Stimulated activated CD4-positive, alpha-beta T cell treated with anti-CD3 and anti-CD28 coated beads, TNF-alpha, amount 100 ng/mL, for 4 hours (primary cell): ENCODE measurements at places on chromosomes 12 and 14.

GRCh38 chr12:49126852-49127763 is 4.1 kb downstream of the TUBA1B start:
- DNase-seq, result no peak

DNA sequence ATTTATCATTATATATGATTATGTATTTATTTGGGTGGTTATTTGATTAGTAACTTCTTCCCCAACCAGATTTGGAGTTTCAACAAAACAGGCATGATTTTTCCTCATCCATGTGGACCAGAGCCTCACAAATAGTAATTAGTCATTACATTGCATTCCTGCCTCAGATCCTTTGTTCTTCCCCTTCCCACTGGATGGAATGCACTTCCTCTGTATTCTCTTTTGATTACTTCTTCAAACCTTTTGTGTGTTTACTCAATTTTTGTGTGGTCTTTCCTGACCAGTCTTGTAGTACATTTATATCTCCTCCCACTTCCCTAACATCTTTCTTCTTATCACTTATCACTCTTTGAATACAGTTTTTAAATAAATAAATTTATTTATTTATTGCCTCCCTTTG is 15.5 kb downstream of the SYT1 start:
- no peak for DNase-seq

- no peak for DNase-seq
These were observed 169.5 kb upstream of the RTL1 start for GRCh38 chr14:101072945-101073597.

DNA sequence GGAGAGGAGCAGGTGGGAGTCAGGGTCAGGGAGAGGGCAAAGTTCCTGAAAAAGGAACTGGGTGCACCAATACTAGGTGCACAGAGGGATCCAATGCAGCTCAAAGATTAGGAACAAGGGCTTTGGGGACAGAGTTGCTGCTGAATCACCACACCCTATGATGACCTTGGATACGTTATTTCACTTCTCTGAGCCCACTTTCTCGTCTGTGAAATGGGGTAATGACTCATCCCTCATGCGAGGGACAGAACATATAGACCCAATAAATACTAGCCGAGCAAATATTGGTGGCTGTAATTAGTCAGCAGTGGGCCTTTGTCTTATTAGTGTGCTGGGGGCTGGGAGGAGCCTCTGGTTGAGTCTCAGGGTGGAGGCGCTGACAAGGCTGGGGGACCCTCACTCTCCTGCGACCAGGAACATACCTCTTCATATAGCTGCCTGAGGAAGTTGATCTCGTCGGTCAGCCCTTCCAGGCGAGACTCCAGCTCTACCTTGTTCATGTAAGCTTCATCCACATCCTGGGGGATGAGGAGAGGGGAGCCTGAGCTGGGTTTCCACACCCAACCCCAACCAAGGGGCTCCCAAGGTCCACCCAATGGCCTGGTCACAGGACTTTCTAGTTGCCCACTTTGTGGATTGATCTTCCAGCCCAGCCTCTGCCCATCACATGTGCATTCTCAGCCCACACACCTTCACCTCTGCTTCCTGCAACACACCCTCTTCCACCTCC is 4.5 kb downstream of the KRT8 start:
- no peak for DNase-seq

GRCh38 chr14:65431951-65432350 is 19.4 kb downstream of the FUT8 start:
- DNase-seq, result no peak

DNA sequence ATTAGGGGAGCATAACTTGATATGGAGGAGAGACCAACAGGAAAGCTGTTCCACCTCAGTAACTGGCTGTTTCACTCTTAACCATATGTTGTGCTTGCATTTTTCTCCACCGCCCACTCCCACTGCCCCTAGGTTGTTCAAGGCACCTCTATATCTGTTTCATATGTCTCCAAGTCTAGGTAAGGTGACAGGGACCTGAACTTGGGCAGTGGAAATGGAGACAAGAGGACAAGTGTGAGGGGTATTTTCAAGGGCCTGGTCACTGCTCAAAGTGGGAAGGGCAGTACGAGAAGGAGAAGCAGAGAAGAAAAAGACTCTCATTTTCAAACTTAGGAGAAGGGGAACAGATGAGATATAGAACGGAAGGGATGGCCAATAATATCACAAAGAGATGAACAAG is 3.1 kb downstream of the SLC38A1 start:
- no peak for DNase-seq

- no peak for DNase-seq
These were observed 5.5 kb upstream of the CHD4 start for GRCh38 chr12:6612652-6613014.

- DNase-seq, result no peak
These were observed 27.3 kb downstream of the KRT76 start for GRCh38 chr12:52749827-52750226.

GRCh38 chr12:108570743-108571608 is 8.6 kb downstream of the ISCU start:
- DNase-seq, result no peak

- DNase-seq, result no peak
These were observed 21.8 kb downstream of the PLEKHA5 start for GRCh38 chr12:19151298-19151697.

DNA sequence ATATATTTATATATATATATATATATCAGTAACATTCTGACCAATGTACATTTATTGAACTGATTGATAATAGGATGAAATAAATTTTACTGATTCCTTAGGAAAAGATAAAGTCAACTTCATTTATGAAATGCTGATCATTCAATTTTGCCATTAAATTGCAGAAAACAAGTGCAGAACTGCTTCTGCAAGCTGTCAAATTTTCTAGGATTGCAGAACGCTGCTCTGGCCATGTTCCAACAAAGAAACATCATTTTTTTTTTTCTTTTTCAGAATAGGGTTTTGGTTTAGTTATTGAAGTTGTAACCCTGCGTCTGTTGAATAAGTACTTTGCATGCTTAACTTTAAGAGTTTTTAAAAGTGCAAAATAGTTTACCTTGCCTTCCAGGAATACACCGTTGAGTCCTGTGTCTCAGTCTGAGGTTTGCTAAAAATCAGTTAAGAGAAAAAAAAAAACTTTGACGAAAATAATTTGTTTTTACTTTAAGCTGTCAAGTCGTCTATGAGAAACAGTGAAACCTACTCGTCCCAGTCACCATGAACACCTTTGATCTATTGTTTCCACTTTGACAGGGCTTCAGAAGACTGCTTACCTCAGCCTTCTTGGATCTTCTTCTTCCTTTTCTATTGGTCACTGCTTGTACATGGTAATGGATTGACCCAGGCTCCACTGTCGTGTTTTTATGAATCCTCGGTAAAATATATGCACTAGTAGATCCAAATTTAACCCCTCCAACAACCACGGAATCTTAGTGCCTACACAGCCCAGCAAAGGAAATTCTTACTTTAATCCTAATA is at the start of gene KERA:
KERA (minus strand) TSS at position 657 of the 798 bp plus-strand sequence. CDS start 1,743 bp downstream, outside the sequence.
- DNase-seq, result no peak

- no peak for DNase-seq
These were observed 161.7 kb upstream of the RTL1 start for GRCh38 chr14:101065246-101065645.

DNA sequence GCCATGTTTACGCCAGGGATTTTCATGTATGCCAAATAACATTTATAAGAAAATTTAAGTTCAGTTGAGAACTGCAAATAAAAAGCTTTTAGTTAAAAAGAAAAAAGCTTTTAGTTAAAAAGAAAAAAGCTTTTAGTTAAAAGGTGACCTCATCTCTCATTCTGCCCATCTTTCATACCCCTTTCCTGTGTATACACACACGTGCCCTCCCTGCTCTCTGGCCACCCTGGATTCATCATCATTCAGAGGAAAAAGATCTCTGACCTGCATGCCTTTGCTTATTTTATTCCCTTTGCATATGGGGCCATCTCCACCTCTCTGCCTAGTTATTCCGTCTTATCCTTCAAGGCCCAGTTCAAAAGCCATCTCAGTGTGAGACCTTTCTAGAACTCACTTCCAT is 38.1 kb upstream of the CDK17 start:
- no peak for DNase-seq

DNA sequence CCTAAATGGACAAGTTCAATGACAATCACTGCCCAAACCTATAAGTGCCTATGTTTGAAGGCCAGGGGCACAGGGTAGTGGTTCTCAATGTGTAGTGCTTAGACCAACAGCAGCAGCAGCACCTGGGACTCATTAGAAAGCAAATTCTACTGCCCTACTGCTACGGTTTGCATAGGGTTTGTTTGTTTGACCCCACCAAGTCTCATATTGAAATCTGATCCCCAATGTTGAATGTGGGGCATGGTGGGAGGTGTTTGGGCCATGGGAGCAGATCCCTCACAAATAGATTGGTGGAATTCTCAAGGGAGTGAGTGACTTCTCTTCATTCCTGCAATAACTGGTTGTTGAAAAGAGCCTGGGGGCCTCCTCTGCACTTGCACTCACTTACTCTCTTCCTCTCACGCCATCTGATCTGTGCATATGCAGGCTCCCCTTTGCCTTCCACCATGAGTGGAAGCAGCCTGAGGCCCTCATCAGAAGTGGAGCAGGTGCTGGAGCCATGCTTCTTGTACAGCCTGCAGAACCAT is 39.5 kb downstream of the PPM1H start:
- no peak for DNase-seq

DNA sequence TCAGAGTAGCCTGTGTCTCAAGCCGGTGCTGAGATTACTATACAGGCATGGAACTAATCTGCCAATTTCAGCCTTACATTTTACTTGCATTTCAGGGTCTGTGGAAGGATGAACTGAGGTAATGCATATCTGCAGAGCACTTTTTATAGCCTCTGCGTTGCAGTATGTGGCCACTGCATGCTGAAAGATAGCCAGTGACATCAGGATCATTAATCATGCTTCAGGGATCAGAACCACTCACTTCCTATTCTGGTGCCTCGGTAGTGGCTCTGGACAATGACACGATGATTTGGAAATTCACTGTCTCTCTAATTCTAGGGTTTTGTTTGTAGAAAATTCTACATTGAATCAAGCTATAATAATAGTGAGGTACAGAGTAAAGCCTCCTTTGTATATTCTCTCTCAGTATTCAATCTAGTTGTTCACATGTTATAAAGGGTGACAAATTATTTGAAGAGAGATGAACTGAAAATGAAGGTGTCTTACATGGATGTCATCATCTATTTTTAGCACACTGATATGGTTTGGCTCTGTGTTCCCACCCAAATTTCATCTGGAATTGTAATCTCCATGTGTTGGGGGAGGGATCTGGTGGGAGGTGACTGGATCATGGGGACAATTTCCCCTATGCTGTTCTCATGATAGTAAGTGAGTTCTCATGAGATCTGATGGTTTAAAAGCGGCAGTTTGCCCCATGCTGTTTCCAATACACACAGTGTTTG is 554.3 kb upstream of the MIS18BP1 start:
- DNase-seq, result no peak

DNA sequence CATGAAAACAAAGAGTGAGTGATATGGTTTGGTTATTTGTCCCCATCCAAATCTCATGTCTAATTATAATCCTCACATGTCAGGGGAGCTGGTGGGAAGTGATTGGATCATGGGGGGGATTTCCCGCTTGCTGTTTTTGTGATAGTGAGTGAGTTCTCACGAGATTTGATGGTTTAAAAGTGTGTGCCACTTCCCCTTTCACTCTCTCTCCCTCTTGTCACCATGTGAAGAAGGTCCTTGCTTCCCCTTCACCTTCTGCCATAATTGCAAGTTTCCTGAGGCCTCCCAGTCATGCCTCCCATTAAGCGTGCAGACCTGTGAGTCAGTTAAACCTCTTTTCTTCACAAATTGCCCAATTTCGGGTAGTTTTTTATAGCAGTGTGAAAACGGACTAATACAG is 2.1 kb upstream of the ATXN7L3B start:
- no peak for DNase-seq

DNA sequence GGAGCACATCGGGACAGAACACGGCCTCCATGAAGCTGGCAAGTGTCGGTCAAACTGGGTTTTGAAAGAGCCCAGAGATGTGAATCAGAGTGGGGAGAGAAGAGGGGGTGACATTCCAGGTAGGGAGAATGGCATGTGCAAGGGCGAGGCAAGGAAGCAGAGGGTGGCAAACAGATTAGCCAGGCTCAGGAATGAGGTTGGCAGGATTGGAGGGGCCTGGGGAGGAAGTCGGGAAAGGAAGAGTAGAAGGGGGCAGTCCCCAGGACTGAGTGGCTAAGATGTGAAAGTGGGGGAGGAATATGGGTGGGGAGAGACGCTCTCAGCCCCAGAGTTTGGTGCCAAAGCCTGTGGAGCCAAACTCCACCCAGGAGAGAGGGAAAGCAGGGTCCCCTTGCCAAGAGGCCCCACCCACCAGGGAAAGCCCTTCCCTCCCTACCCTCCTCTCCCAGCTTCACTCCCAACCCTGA is 5.5 kb upstream of the HDAC7 start:
- DNase-seq, result no peak

GRCh38 chr12:53328043-53328435 is 6.6 kb upstream of the AAAS start:
- DNase-seq, result no peak

DNA sequence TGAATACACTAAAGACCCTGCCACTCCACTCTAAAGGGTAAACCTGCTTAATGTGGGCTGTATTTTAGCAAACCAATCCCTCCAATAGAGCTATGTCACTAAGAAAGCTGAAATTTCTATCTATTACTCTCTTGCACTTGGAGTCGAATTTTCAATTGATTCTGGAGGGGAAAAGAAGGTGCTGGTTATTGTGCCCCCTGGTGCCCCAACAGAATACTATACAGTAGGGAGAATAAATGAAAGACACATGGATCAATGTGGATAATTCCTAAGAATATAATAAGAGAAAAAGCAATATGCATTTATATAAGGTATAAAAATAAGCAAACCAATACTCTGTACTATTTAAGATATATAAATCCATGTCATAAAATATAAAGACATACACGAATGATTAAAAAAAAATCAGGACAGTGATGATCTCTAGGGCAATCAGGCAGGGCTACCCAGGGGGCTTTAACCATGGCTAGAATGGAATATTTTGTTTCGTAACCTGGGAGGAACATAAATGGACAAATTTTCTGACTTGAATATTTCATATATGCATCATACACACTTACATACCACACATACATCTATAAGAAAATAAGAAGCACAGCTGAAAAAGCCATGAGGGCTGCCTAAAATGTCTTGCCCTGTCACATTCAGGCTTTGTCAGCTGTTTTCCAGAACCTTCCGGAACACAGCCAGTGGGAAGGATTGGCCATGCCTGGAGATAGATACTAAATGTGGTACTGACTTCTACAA is 54.4 kb downstream of the EFCAB11 start:
- DNase-seq, result no peak

DNA sequence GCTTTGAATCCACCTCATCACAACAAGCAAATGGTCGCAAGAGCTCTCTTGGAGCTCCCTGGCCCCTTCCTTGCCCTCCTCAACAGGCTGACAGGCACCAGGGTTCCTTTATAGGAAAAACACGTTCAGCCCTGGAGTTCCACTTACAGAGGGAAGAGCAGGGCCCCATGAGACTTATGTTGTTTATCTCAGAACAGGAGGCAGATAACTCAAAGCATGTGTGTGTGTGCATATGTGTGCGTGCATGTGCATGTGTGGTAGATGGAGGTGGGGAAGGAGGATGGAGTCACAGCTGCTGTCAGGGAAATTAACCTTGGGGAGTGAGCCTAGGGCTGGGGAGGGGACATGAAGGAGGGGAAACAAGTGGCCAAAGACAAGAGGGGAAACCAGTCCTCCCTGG is 138.1 kb downstream of the DPF3 start:
- no peak for DNase-seq
